ENCODE measurements at places on chromosomes 2 and 18.

- DNase-seq: no peak
Measured at GRCh38 chr2:230220347-230220969, 674 bp upstream of the SP110 start.

DNA sequence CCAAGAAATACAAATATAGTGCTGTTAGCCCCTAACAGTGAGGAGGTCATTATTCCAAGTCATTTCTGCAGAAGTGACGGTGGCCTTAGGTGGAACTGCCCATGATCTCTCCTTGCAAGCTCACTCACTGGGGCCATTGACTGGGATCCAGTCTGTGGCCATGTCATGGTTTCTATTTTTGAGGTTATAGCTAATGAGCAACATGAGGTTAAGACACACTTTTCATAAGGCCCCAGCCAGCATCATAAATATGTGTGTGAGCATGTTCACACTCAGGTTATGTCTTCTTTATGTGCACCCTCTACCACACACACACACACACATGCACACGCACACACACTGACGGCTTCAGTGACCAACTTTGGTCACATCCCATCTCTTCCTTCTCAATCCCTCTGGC, 484 bp downstream of the AFF3 start:
- no peak for DNase-seq

DNA sequence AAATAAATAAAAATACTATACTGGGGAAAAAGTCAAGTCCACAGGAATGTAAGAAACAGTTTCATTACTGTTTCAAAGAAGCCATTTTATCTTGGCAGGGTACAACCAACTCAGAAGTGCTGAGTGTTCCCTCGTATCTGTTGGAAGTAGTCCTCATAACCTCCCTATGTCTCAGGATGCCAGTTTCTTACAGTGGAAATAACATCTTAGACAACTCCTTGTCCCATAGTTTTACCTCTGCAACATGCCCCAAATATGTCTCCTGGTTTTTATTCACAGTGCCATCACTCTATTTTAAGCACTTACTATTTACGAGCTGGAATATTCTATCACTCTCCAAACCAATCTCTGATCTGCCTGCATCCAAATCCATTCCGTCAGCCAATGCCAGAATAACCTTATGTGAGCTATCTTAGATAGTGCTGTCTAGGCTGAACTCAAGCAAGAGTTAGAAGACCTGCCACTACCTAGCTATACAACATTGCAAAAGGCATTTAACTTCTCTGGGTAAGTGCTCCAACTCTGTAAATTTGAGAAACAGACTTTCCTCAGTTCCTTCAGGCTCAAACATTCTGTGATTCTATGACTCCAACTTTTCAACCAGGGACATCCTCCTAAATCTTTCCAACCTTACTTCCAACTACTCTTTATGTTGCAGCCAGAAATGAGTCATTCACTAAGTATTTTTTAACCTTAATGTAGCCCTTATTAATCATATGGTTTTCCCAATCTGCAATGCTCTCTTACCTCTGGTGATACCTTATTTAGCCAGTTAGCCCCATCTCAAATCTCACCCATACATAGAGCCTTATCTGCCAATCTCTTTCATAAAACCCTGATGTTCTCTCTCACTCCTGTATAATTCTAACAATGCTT, 66.7 kb downstream of the RTN4 start:
- peak; percentile 56 for DNase-seq

- no peak for DNase-seq
Measured at GRCh38 chr18:3973191-3973850, 481.8 kb downstream of the DLGAP1 start.

DNA sequence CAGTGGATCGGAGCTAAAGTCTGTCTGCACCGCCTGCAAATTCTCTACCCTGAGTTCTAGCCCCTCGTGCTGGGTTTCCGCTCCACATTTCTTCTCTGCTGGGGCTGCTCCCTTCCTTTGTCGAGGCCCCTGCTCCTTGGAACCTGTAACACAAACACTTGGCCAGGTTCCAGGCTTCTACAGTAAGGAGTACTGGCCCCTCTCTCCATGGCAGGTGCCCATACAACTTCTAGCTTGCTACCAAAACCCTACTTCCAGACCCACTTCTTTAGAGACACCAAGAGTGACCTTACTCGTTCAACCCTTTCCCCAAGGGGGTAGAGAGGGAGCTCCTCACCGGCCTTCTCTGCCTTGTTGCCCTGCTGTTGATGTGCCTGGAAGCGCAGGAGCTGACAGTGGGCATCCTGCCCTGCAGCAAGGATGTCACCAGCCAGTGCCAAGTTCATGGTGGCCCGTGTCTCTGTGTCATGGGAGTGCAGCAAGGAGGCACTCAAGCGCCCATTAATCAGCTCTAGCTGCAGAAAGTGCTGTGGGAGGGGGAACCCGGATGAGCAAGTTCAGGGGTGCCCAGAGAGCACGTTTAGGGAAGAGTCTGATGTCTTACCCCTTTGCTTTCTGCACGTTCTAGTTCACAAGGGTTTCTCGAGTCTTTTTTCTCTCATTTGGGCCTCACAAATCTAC, 1.1 kb downstream of the PREB start:
- no peak for DNase-seq

- peak; percentile 13 for DNase-seq
Measured at GRCh38 chr2:84424152-84424551, 34.9 kb downstream of the SUCLG1 start.

GRCh38 chr2:23666980-23667357, 260.0 kb downstream of the ATAD2B start:
- DNase-seq: no peak

GRCh38 chr18:43879415-43879814, 602.1 kb upstream of the SYT4 start:
- no peak for DNase-seq

GRCh38 chr2:148493822-148494563, 150.6 kb upstream of the EPC2 start:
- DNase-seq: no peak

DNA sequence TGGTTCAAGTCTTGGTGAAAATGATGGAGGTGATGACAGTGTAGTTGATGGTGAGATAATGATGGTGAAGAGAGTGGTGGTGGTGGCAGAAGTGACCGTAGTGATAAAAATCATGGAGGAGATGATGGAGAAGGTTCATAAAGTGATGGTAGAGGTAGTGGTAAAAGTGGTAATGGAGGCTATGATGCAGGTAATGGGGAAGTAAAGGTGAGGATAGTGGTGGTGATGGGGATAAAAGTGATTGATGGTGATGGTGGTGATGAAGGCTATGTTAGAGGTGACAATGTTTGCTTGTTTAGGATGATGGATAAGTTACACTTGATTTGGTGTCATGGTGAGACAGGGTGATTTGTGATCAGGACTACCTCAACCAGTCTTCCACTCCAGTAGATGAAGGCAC, 268.9 kb downstream of the DYSF start:
- DNase-seq: no peak
